Activated gamma-delta T cell treated with anti-CD3 and anti-CD28 coated beads, Interleukin-2, amount 50 U/mL, for 16 hours (primary cell): ENCODE measurements at places on chromosomes 13 and 19.

- DNase-seq = peak; percentile 51
These were observed 88.8 kb downstream of the GNG7 start for GRCh38 chr19:2613507-2614295.

GRCh38 chr19:30367421-30367820, 4.8 kb upstream of the ZNF536 start:
- DNase-seq = no peak

- no peak for DNase-seq
These were observed 18.3 kb upstream of the ENOX1 start for GRCh38 chr13:43805071-43805468.

DNA sequence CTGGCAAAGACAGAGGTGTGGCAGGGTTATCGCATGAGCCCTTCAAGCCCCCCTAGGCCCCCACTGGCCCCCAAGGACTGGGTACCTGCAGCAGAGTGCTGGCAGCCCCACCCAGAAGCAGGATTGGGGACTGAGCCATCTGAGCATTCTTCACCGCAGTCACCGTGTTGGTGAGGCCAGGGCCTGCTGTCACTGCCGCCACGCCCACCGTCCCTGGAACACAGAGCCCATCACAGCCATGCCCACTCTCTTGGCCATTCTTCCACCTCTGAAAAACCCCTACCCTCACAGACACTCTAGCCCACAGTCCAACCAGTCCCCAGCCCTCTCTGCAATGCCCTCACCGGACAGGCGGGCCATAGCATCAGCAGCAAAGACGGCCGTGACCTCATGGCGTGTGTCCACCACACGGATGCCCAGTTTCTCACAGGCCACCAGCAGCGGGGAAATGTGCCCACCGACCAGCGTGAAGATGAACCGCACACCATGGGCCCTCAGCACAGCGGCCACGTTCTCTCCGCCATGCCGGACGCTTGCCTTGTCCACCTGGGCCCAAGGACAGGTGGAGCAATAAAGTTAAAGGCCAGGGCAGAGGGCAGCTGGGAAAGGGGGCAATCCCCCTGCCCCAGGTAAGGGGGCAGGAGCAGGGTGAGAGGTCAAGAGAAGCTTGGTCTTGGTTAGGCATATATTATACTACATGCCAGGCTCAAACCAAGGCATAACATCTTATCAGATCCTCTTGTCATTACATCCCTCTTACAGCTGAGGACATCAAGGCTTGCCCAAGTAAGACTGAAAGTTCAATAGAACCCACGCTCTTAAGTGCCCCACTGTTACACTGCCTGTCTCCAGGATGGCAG, 16.1 kb downstream of the SYDE1 start:
- no peak for DNase-seq

GRCh38 chr13:110182461-110182860, 124.5 kb downstream of the COL4A1 start:
- no peak for DNase-seq

DNA sequence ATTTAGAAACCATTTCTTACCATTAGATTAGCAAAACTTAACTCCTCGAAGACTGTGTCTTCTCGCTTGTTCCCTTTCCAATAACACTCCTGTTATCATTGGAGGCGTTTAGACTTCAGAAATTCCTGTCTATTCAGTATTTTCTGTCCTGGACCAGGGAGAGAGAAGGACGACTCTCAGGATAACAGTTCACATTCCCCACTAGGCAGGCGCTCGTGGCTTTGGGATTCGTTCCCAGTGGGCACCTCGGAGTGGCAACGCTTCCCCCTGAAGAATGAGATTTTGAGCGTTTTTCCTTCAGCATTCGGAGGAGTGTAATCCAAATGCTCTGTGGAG, 429 bp upstream of the ZNF225 start:
- DNase-seq = no peak

DNA sequence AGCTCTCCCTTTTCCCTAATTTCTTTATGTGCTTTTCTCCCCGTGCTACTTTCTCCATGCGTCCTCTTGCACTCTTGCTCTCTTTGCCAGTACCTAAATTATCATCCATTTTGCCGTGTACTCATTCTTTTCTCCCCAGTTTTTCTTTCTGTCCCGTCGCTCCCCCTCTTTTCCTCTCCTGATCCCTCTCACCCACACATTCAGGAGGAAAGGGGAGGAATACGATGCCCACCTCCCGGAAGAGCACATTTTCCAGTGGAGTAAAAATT, 821 bp downstream of the ZNF616 start:
- no peak for DNase-seq

GRCh38 chr13:47678201-47678968, 322.7 kb downstream of the SUCLA2 start:
- no peak for DNase-seq

- peak; percentile 79 for DNase-seq
These were observed at the start of gene MBD3 for GRCh38 chr19:1592755-1593500. Gene MBD3 (minus strand): TSS chr19:1592865. CDS start chr19:1592631, 234 bp downstream.

DNA sequence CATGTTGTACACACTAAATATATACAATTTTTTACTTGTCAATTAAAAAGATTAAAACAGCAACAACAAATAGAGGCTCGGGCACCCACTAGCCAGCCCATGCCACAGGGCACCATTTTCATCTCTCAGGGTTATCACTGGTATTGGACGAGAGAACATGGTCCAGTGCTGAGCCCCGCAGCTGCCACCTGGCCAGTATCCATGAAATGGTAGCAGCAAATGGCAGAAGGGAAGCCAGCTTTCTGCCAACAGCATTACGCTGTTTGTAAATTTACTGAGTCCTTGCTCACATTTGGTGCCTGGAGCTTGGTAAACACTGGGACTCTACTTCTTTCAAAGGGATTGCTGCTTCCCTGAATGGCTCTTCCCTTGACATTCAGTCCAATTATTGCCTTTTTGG, 87.9 kb upstream of the WASF3 start:
- DNase-seq = no peak

DNA sequence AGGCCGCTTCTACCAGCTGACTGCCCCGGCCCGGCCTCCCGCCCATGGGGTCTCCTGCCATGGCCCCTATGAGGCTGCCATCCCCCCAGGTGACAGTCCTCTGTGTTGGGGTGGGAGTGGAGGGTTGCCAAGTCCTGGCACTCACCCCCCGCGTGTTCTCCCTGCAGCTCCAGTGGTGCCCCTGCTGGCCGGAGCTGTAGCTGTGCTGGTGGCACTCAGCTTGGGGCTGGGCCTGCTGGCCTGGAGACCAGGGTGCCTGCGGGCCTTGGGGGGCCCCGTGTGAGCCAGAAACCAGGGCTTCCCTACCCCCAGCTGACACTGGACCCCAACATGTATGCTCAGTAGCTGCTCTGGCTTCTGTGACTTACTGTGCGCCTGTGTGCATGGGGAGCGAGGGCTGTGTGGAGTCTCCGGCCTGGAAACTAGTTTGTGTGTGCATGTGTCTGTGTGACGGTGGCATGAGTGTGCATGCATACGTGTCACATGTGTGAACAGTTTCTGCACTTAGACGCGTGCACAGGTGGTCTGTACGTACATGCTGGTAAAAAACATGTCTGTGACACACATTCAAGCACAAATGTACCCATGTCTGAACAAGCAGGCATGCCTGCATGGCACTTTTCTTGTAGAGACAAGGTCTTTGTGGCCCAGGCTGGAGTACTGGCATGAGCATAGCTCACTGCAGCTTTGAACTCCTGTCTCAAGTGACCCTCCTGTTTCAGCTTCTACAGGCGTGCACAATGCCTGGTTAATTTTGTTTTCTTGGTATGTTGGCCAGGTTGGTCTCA, 4.9 kb downstream of the ACP4 start:
- DNase-seq = no peak
